GM23338 (cell line): ENCODE measurements at places on chromosomes 13 and 19. TPM values are rescaled to one million over a fixed set of nuclear protein-coding genes. Genes with fewer than 3 reads are reported as not detected.
A peak's percentile ranks its signal among the peaks of the same experiment; 100 is the strongest.

Gene PSG11
- not detected in 2 replicates for polyA plus RNA-seq

Gene PSG2
- polyA plus RNA-seq: not detected in 2 replicates

Gene TSSK6
- 0.28 and 0.63 TPM in 2 replicates for polyA plus RNA-seq

Gene AP1M1
- polyA plus RNA-seq: 22.0 and 23.1 TPM in 2 replicates

Gene SLC25A42
- 7.3 and 7.6 TPM in 2 replicates for polyA plus RNA-seq

Gene ZNF507
- 7.4 and 10.4 TPM in 2 replicates for polyA plus RNA-seq

Gene ESD
- 106 and 123 TPM in 2 replicates for polyA plus RNA-seq

Gene LRG1
- 0.21 and 0.43 TPM in 2 replicates for polyA plus RNA-seq

Gene ITGBL1
- 0.26 and 0.29 TPM in 2 replicates for polyA plus RNA-seq

Gene SIGLEC10
- 0.47 and 0.56 TPM in 2 replicates for polyA plus RNA-seq

Gene METTL21C
- not detected in 2 replicates for polyA plus RNA-seq

Gene PLIN5
- polyA plus RNA-seq: 1.5 and 1.9 TPM in 2 replicates

Gene KLK2
- 0.18 TPM in 1 of 2 replicates, not detected in the other for polyA plus RNA-seq

Gene NKG7
- polyA plus RNA-seq: not detected in 2 replicates

Gene ICAM3
- polyA plus RNA-seq: 14.7 and 19.2 TPM in 2 replicates

Gene KLK15
- polyA plus RNA-seq: not detected in 2 replicates

Gene IZUMO2
- 5.0 and 6.2 TPM in 2 replicates for polyA plus RNA-seq

- peak; percentile 3 for DNase-seq
These were observed 236.3 kb downstream of the SLC7A1 start for GRCh38 chr13:29359181-29359580.

DNA sequence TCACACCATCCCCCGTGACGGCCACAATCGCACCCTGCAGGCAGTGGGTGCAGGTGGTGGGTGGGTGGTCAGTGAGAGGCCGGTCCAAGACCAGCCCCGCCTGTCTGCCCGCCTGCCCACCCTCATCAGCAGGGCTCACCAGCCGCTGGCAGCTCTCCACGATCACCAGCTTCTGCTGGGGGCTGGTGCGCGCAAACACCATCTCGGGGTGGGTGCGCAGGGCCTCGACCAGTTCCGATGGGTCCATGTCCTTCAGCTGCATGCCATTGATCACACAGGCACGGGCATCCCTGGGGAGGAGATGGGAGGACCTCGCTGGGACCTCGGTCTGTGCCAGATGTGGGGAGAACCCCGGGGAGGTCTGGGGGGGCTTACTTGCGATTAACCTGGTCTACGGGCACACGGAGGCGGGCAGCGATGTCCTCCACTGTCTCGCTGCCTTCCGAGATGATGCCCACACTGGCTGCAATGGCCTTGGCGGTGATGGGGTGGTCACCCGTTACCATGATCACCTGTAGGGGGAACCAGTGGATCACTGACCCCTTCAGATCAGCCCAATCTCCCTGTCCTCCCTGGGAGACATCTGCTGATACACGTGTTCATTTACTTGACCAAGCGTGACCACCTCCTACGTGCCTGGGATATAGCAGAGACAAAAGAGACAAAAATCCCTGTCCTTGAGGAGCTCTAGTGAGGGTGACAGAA, 8.0 kb downstream of the ATP4A start:
- peak; percentile 84 for DNase-seq

DNA sequence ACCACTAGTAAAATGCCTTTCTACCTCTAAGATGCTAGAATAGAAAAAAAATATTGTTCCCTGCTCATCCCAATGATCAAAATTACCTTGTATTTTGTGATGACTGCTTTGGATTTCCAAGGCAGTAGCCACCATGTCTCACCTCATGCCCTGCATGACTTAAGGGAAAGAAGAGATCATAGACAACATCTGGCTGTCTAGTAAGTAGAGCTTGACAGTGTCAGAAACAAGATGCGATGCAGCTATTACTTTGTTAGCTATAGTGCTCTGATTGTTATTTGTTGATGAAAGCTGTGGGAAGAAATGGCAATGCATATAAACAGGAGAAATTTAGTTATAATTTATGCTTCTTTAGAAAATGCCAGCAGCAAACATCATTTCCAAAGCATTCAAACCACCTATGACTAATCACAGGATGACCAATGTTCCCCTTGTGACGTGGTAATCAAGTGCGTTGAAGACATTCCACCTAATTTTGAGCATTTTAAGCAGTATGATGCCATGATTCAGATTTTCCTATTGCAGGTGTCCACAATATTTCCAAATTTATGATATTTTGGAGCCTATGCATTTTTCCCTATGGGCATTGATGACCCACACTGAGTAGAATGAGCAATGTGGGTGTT, 308.3 kb downstream of the KCNRG start:
- no peak for DNase-seq

- no peak for DNase-seq
These were observed 973.5 kb upstream of the SPRY2 start for GRCh38 chr13:81314461-81314860.

GRCh38 chr19:19434483-19435045, 29.1 kb downstream of the GATAD2A start:
- no peak for DNase-seq

- no peak for DNase-seq
These were observed 764 bp downstream of the CLEC11A start for GRCh38 chr19:50723735-50724521.

- no peak for DNase-seq
These were observed 37.2 kb upstream of the ATP11A start for GRCh38 chr13:112652512-112653070.

- no peak for DNase-seq
These were observed 112.1 kb downstream of the RAB20 start for GRCh38 chr13:110449219-110450015.

DNA sequence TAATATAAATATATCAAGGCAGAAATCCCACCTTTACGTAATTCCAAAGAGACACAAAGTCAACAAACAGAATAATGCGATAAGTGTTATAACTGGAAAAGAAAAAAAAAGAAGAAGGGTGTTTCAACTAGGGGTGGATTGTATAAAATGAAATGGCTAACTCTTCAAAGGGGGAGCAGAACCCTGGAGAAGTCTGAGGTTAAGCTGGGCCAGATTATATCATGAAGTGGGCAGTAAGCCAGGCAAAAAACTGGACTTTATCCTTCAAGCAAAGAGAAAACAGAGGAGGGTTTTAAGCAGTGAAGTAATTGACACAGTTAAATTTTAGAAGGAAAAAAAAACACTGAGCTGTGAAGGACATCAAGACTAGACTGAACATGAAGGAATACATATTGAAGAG, 41.9 kb downstream of the TBC1D4 start:
- no peak for DNase-seq

DNA sequence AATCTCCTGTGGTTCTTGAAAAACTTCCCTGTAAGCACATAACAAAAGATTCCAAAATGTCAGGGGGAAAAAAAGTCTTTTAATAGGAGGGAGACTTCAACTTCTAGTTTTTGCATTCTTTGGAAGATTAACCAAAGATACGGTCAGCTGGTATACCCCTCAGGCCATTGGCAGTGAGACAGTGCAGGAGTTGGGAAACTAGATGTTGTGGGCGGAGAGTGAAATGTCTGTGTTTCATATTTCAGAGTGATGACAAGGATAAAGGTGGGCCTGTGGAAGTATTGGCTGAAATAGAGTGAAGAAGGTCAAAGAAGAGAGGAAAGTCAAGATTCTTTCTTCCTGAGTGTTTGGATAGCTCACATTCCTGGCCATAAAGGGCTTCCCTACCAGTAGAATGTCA, 40.8 kb downstream of the CYP2B6 start:
- DNase-seq: no peak

DNA sequence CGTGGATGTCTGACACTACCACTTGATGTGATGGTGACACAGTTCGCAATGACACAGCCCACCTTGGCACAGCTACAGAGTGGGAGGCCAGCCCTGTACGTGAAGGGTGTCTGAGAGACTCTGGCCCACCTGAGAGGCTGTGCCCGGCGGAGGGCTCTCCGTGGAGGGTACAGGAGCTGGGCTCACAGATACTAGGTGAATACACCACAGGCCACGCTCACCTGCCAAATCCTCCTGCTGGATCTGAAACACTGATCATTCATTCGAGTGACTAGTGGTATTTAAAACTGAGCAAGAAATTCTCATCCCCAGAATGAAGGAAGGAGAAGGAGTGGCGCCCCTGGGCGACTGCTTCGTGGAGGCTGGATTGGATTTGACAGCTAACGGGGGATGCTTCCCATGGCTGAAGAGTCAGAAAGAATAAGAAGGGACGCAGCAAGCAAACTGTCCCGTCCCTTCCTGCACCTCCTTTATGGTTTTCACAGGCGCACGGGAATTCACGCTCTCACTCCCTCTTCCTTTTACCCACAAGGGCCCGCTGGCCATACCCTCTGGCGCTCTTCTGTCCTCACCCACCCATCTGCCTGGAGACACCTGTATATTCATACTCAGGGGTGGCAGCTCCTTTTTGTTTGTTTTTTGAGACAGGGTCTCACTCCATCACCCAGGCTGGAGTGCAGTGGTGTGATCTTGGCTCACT, 25.0 kb downstream of the CEBPG start:
- DNase-seq: no peak

GRCh38 chr13:28459911-28460310, 35.0 kb downstream of the FLT1 start:
- DNase-seq: no peak

- no peak for DNase-seq
These were observed 26.9 kb downstream of the GAS6 start for GRCh38 chr13:113836768-113837559.

GRCh38 chr19:7856679-7857663, 17.2 kb downstream of the PRR36 start:
- DNase-seq: peak; percentile 44

- DNase-seq: no peak
These were observed 69.9 kb upstream of the KCTD15 start for GRCh38 chr19:33726756-33727155.

- DNase-seq: no peak
These were observed 20.0 kb upstream of the ZNF841 start for GRCh38 chr19:52115526-52116053.

DNA sequence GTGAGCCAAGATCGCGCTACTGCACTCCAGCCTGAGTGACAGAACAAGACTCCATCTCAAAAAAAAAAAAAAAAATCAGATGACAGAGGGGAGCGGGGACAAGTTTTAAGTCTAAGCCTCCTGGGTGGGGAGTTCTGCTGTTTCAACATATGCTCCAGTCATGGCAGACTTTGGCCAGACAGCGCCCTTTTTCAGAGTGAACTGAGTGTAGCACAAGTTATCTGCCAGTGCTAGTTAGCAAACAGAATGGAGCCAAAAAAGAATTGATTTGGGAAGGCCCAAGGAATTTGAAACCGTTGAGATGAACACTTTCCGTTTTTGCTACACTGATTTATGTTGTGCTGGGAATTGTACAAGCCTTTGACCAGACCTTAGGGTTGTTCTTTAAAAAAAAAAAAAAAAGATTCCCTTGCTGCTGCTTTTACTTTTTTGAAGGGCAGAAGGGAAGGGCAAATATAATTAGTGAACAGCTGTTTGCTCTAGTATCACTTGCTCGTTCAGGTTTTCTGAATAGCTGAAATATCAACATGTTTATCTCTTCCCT, 5.7 kb downstream of the ACTN4 start:
- DNase-seq: no peak

- DNase-seq: no peak
These were observed 7.7 kb upstream of the DIRAS1 start for GRCh38 chr19:2728783-2729387.

DNA sequence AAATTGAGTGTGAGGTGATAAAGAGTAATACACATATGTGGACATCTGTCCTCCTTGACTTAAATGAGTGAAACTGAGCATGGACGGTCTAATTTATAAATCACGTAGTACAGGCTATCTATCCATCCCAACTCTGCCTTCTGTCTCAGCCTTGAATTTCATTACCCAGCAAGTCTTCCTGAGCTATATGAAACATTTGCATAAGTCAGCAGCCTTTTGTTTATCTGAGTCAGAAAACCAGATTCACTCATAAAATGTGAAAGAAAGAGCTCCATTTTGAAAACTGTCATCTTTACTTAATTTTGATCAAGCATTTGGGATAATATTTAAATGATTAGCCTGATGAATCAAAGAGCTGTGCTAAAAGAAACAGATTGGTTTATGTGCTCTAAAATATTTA, 197.9 kb downstream of the LHFPL6 start:
- DNase-seq: no peak

DNA sequence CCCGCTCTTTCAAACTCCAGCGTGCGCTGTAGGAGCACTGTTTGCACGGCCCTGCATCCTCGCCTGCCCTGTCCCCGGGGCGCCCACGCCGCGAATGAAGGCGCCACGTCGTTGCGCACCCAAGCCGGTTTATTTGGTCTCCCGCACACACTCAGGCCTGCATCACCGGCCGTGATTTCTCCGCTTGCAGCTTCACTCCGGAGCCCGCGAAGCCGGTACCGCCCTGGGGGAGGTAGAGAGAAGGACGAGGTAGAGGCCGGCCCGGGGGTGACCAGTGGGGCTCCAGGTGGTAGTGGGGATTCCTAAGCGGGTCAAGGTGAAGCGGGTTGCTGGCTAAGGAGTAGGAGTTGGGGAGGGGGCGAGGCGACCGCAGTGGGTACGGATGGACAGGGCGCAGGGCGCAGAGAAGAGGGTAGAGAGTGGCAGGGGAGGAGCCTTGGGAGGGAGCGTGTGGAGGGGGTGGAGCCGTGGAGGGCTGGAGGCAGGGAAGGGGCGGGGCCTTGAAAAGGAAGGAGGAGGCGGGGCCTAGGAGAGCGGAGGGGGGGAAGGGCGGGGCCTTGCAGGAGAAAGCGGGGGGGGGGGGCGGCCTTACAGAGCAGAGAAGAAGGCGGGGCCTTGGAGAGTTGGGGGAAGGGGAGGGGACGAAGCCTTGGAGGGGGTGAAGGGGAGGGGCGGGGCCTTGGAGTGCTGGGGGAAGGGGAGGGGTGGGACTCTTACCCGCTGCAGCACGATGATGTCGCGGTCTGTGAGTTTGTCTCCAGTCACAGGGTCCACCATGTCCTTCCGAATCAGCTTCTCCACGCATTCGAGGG, 24.6 kb downstream of the NOSIP start:
- DNase-seq: peak; percentile 98

- DNase-seq: no peak
These were observed 772.9 kb upstream of the SLITRK6 start for GRCh38 chr13:86572115-86572514.

GRCh38 chr19:3367628-3368440, 1.5 kb downstream of the NFIC start:
- no peak for DNase-seq

GRCh38 chr13:51666374-51666773, 82.1 kb downstream of the WDFY2 start:
- no peak for DNase-seq
